Activated T-helper 1 cell treated with Interleukin-2 at 50 U/mL for 16 hours (primary cell): ENCODE measurements at places on chromosomes 5 and 9.

DNA sequence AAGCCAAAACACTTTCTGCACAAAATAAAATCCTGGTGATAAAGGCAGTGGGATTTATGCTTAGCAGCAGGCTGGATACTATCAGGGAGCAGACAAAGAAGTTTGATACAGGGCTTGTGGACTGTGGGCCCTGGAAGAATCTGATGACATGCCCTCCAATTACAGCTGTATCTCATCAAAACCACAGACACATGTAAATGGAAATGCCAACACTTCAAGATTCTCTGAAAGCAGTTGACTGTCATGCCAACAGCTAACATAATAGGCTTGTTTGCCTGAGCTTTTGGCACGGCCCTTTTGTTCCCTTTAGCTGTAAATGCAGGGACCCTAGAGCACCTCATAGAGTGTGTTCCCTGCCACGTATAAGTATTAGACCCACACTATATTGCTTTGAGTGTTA, 114.4 kb downstream of the STK32A start:
- DNase-seq, result no peak

DNA sequence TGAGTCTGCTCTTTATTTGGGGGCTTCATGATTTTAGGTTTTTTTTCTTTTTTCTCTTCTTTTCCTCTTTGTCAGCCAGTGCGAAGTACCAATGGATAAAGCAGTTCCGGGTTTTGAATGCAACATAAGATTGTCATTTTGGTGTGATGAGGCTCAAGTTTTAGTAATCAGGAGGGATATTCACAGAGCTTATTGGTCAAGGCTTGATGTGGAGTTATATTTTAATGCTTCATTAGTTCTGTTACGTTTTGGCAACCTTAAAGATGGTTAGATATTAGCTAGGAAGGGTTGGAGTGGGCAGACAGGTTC, 1.4 kb downstream of the PIK3R1 start:
- no peak for DNase-seq

- no peak for DNase-seq
These were observed 29.6 kb upstream of the SLC9A3 start for GRCh38 chr5:553874-554273.

DNA sequence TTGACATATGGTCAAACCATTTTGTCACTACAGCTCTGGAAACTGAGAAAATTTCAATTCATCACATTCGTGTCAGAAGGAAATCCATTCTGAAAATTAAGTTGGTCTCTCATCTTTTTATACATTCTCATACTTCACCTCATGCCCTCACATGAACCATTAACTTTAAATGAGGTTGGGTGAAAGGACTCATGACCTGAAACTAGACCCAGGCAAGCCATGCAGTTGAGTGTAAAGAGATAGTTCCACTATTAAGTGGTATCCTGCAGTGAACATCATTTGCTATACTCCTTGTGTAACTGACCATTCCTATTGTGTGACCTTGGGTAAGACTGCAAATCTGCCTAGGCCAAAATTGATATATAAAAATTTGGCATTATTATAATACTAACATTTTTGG, 299.6 kb upstream of the GRIN3A start:
- no peak for DNase-seq

- DNase-seq, result no peak
These were observed 13.6 kb downstream of the CDC42SE2 start for GRCh38 chr5:131277447-131277846.

DNA sequence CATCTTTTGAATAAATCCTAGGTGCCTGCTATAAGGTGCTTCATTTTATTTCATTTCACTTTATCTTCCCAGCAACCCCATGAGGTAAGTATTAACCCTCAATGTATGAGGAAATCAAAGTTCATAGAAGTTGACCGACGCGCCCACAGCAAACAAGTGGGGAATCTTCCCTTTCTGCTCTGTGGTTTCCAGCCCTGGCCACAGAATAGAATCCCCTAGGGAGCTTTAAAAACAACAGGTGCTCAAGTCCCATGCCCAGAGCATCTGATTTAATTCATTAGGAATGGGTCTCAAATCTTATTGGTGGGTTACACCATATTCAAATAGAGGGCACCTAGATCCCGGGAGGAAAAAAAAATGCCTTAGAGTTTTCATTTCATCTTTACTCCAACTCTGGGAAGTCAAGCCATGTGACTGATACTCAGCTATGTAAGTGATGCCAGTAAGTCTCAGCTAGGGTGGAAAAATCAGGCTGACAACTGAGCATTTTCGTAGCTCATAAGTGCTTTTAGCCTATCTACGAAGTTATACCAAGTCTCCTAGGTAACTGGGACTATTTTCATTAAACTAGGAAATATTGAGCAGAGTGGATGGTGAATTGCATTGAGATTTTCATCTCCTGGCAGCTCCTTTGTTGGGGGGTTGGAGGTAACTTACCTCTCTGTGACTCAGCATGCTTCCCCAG, 353.4 kb upstream of the SLC30A5 start:
- no peak for DNase-seq

DNA sequence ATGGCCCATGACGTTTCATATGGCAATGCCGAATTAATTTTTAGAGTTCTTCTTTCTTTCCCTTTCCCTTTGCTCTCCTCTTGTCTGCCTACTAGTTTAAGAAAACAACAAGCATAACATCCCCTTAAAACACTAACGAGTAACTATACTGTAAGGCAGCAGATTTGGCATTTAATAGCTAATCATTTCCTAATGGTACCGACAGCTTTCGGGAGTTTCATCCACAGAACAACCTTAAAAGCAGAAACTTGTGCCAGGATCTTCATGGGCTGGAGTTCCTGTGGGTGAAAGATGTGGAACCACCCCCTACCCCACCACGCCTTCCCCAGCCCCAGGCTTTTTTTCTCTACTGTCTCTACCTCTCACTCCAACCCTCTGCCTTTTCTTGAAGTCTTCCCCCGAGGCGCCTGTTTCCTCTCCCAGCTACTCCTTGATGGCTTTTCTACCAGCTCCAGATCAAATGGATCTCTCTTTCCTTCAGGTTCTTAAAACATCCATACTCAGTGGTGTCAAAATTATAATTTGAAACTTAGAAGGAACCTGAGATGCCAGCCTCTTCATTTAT, 319.5 kb downstream of the PIK3R1 start:
- no peak for DNase-seq

DNA sequence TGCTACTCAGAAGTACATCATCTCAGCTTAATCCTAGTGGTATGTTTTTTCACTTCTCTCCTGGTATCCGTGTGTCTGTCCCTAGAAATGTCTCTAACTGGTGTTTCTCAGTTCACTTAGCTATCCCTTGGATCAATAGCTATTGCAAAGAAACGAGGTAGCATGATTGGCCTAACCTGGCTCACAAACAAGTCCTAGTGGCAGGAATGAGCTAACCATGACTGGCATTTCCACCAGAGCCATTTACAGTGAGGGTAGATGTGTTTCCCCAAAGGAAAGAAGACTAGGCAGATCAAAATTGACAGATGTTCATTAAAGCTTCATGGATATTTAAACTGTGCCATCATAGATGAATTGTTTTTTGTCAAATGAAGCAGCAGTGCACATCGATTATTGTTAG, 82.5 kb downstream of the PALM2AKAP2 start:
- DNase-seq, result no peak

DNA sequence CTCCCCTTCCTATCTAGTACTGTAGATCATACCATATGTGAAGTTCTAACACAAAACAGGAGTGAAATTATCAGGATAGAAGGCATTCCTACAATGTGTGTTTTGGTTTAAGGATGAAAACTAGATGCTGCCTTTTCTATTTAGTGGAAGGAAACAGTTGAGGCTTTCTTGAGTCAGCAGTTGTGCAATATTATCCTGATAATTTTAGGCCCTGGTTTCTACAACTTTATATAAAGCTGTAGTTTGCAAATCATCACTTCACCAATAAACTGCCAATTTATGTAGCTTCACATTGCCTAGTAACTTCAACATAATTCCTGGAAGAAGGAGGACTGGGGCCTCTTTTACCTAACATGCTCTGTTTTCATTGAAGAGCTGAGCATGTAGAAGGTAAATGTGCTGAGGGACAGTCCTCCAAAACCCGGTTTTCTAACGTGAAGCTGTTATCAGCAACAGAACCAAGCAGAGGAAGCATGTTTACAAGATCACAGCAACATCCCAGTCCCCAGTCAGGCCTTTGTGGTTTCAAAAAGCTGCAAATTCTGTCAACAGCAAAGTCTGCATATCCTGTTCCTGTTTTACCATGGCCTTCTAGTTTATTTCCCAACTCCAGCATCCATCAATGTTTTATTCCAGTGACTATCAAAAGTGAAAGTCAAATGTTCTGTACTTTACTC, 513.4 kb upstream of the MEF2C start:
- DNase-seq, result no peak

- DNase-seq, result peak; percentile 97
These were observed at the start of the genes KYAT1 and LRRC8A for GRCh38 chr9:128881884-128882676. Gene KYAT1 (minus strand): TSS chr9:128881950. CDS start chr9:128845405, 36,545 bp downstream. Gene LRRC8A (plus strand): TSS chr9:128882133. CDS start chr9:128907165, 25,032 bp downstream.

GRCh38 chr5:96144289-96144688, 182.6 kb upstream of the ELL2 start:
- no peak for DNase-seq

GRCh38 chr9:37919956-37920335, 16.0 kb upstream of the SLC25A51 start:
- DNase-seq, result no peak

- no peak for DNase-seq
These were observed 260.3 kb upstream of the ADAMTS16 start for GRCh38 chr5:4879693-4880303.

DNA sequence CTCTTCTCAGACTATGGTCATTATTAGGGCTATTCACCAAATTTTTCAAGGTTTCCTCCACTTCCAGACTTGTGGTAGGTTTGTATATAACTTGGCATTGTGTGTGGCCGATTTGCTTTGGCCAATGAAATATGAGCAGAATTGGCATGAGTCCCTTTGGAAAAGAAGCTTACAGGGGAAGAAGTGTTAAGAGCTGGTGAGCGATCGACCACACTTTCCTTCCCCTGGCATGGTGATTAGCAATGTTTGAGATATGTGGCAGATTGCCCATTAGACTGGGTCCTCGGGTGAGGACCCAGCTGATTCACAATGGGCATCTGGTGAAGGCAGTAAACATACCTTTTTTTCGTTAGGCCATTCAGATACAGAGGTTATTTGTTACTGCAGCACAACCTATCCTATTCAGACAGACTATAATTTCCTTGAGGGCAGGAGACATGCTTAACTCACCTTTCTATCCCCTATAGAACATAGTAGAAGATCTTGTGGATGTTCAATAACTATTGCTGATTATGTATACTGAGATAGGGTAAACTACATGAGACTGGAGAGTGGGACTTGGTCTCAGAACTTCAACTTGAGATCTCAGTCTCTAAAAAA, 62.8 kb upstream of the KLF9 start:
- no peak for DNase-seq

DNA sequence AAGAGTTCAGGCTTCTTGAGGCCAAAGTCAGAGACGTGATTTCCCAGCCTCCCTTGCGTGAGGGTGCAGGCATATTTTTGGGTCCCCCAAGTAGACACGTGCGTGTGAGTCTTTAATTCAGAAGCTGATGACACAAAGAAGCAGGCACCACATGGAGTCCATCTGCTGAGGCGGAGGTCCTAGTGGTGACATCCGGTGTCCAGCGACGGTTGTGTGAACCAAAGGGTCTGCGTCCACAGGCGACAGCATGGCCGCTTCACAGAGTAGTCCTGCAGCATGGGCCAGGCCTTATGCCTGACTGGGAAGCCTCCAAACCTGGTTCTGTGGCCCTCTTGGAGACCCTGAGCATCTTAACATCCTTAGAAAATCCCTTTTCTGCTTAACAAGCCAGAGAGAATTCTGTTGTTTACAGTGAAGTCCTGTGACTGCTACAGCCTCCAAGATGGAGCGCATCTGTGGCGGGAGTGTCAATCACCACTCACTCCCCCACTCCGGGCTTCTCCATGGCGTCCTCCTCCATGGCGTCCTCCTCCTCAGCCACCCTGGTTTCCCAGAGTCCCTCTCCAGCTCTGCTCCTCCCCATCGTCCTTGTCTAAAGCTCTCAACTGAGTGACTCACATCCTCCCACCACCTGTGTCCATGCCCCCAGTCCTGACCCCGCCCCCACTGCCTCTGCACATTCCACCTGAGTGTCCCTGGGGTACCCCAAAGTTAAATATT, 133.8 kb downstream of the PAX5 start:
- no peak for DNase-seq

GRCh38 chr5:159301466-159301865, 28.8 kb downstream of the IL12B start:
- DNase-seq, result no peak

- no peak for DNase-seq
These were observed 712.3 kb upstream of the WWC1 start for GRCh38 chr5:167578977-167579692.

DNA sequence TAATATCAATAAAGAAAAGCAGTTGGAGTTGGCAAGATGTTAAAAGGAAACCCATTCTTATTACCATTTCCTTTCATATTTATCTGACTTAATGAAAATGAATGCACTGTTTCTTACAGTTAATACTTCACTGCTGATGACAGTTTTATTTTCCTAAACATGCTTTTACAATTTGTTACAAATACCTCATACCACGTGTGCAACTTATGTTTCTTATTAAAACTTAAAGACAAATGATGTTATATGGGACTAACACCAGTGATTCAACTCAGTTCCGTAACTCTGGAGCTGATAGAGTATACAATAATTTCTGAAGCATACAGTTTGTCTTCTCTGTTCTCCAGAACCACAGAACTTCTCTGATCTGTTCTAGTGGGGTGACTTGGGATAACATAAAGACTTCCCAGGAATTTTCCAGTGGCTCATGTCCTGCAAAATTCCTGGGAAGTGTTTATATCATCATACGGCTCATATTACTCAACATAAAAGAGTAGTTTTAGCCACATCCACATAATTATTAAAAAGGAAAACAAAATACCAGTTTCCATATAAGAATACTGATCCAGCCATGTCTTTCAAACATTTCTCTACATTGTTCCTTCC, 1259.0 kb upstream of the C9orf72 start:
- DNase-seq, result no peak

DNA sequence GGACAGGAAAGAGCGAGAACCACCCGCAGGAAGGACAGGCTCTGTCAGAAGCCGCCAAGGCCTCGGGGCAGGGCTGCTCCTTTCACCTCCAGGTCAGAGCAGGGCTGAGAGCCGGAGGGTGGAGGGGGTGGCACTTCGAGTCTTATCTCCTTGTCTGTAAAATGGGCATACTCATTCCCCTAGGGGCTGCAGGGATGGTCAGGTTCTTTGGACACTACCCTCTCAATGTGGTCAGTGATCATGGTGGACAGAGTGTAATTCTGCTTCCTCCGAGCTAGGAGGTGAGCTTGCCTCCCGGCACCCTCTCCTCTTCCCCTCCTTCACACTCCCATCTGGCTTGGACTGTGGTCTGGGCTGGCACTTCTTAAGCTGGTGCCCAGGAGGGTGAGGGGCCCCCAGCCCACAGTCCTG, 39.6 kb downstream of the RGS3 start:
- no peak for DNase-seq

GRCh38 chr5:104541141-104541785, 978.7 kb upstream of the NUDT12 start:
- no peak for DNase-seq

GRCh38 chr5:66843065-66843464, 246.9 kb downstream of the MAST4 start:
- DNase-seq, result no peak

- DNase-seq, result no peak
These were observed 33.9 kb downstream of the HACD4 start for GRCh38 chr9:20997503-20998076.
